ENCODE measurements at places on chromosomes 12 and 14. TPM values are rescaled to one million over a fixed set of nuclear protein-coding genes. Genes with fewer than 3 reads are reported as not detected.

The PZP gene
- total RNA-seq, result 0.22 TPM

The RNASE3 gene
- not detected for total RNA-seq

The LUM gene
- 748 TPM for total RNA-seq

The RIN3 gene
- 20.7 TPM for total RNA-seq

The TC2N gene
- 58.4 TPM for total RNA-seq

The KSR2 gene
- total RNA-seq, result not detected

The LIN7A gene
- total RNA-seq, result 14.4 TPM

Data from subcutaneous adipose tissue (tissue), 4 donors.